ENCODE measurements at places on chromosomes 4 and X. TPM values are rescaled to one million over a fixed set of nuclear protein-coding genes. Genes with fewer than 3 reads are reported as not detected.

The PPEF1 gene
- total RNA-seq: not detected

DNA sequence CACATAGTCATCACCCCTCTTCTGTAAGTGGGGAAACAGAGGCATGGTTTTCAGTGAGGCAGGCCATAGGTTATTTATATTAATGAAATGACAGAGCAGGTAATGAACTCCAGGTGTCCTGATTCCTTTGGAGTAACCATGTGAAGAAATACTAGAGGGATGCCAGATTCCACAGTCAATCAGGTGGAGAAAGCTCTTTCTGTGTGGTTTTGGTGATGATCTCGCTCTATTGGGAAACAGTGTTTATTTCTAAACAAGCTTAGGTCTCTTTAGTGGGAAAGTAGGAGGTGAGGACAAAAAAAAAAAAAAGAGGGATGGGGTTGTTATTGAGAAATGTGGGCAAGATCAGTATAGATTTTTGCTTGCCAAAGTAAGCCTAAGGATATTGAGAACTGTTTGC is 12.2 kb downstream of the DOCK11 start:
- DNase-seq: peak; percentile 5

GRCh38 chr4:72375073-72375736 is 193.8 kb downstream of the ADAMTS3 start:
- DNase-seq: peak; percentile 84

GRCh38 chrX:16664626-16665025 is 14.7 kb downstream of the S100G start:
- DNase-seq: no peak

GRCh38 chrX:41332408-41333002 is 1.5 kb upstream of the DDX3X start:
- DNase-seq: no peak
